ENCODE measurements at places on chromosomes 6 and 20. TPM values are rescaled to one million over a fixed set of nuclear protein-coding genes. Genes with fewer than 3 reads are reported as not detected.

The METTL24 gene
- total RNA-seq: not detected

DNA sequence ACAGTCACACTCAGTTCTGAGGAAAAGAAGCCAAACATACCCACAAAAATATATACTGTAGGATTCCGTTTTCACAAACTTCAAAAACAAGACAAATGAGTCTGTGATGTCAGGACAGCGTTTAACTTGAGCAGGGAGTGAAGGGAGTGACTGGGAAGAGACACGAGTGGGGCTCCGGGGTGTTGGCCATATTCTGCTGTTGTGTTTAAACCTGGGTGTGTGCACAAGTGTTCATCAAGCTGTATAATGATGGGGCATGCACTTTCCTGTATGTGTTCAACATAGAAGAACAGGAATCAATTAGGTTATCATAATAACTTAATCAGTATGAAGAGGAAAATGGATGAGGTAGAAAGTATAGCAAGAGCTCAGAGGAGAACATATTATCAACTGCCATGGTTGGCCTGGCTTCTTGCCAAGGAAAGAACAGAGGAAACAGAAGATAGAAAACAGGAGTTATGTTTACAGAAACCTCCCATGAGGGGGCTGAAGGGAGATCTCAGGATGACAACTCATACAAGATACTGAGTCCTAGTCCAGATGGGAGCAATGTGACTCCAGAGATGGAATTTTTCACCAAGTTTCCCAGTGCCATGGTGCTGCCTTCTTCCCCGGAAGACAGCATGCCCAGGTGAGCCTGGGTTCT, 15.1 kb upstream of the AFDN start:
- H3K4me1 ChIP-seq: no peaks in the 10 kb centered on the region
- no peaks in the 10 kb centered on the region for H3K36me3 ChIP-seq
- H3K4me3 ChIP-seq: no peak overlapping the region
- H3K27me3 ChIP-seq: peaks cover 9% of the 10 kb centered on the region

GRCh38 chr6:118551063-118552053, 3.3 kb downstream of the PLN start:
- H3K27me3 ChIP-seq: no peaks in the 10 kb centered on the region
- DNase-seq: peak; percentile 72
- H3K36me3 ChIP-seq: no peaks in the 10 kb centered on the region
- H3K4me3 ChIP-seq: no peak overlapping the region
- no peaks in the 10 kb centered on the region for H3K4me1 ChIP-seq
- no peak overlapping the region for H3K27ac ChIP-seq

The AHCY gene
- 8.3 TPM for total RNA-seq

DNA sequence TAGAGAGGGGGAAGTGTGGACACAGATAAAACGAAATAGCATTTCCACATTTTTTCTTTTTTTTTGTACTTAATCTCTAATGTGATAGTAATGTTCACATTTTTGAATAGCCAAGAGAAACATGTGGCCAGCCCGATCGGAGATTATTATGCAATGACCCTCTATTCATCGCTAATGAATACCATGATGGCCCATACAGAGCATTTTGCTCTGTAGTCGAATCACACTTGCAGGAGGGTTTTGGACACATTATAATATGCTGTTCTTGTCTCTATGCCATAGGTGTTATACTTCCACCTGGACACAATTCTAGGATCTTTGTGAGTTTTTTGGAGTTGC, 60.1 kb downstream of the MTHFD1L start:
- H3K4me3 ChIP-seq: no peak overlapping the region
- no peaks in the 10 kb centered on the region for H3K27me3 ChIP-seq
- no peaks in the 10 kb centered on the region for H3K4me1 ChIP-seq
- DNase-seq: no peak
- no peaks in the 10 kb centered on the region for H3K36me3 ChIP-seq

GRCh38 chr6:135567375-135568083, 70.0 kb upstream of the AHI1 start:
- H3K4me3 ChIP-seq: no peak overlapping the region
- H3K27me3 ChIP-seq: no peaks in the 10 kb centered on the region
- no peaks in the 10 kb centered on the region for H3K36me3 ChIP-seq
- no peak overlapping the region for H3K27ac ChIP-seq
- DNase-seq: no peak
- H3K4me1 ChIP-seq: peaks cover 24% of the 10 kb centered on the region

The EYS gene
- total RNA-seq: not detected

DNA sequence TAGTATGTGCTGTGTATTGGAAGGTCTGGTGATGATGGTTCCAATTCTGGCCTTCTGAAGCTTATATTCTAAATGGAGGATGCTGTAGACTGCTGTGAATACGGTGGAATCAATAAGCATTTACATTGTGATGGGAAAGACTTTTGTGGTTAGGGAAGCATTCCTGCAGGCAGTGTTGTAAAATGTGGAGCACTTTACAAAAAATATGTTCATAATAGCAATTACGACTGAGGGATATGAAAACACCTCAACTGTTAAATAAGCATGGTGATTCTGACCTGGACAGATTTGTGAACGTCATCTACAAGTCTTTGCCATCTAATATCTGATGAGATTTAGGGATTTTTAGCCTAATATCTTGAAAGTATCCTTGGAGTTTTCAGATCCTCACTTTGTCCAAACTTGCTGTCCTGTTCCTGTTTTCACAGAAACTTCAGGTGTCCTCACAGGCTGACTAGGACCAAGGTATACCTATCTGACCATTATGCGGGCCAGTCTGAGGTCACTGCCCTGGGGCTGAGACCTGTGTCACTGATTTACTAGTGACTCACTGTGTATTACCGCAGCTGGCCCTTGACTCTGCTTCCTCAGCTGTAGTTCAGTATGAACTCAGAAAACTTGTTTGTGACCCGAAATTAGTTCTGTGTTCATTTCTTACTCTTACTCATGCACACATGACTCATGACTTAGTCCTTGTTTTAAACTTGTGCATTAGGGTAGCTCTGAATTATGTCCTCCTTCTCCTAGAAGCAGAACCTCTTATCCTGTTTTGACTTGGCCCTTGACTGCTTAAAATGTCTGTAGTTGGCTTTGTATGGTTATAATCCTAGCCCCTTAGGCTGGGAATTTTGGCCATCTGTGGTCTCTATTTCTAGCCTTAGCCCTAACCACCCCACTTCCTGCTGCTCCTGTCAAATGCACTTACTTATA, 343.0 kb downstream of the CDKAL1 start:
- no peaks in the 10 kb centered on the region for H3K4me1 ChIP-seq
- no peaks in the 10 kb centered on the region for H3K27me3 ChIP-seq
- no peak overlapping the region for H3K27ac ChIP-seq
- H3K36me3 ChIP-seq: no peaks in the 10 kb centered on the region
- H3K4me3 ChIP-seq: no peak overlapping the region
- no peak for DNase-seq

DNA sequence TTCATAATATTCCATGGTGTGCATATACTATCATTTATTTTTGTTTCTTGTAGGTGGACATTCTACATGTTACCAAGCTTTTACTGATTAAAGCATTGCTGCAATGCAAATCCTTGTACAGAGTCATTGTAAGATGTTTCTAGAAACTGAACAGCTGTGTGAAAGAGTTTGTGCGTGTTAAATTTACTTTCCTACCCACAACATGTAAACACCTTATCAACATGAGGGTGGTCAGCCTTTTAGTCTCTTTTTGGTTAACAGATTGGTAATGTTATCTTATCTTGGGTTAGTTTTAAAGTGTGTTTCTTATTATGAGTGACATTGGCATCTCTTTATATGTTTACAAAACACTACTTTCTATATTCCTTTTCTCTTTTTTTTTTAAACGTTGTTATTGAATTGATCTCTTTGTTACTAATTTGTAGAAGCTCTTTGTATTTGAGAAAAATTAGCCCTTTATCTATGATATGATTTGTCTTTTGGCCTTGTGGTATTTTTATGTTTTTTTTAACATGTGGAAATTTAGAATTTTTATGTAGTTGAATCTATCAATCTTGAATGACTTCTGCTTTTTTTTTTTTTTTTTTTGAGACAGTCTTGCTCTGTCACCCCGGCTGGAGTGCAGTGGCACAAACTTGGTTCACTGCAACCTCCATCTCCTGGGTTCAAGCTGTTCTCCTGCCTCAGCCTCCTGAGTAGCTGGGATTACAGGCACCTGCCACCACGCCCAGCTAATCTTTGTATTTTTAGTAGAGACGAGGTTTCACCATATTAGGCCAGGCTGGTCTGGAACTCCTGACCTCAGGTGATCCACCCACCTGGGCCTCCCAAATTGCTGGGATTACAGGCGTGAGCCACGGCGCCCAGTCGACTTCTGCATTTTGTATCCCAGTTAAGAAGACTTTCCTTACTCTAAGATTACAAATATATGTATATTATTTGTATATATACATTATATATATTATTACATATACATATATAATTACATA, 112.1 kb downstream of the TCP11 start:
- no peaks in the 10 kb centered on the region for H3K36me3 ChIP-seq
- H3K27me3 ChIP-seq: no peaks in the 10 kb centered on the region
- H3K4me1 ChIP-seq: no peaks in the 10 kb centered on the region
- H3K27ac ChIP-seq: no peak overlapping the region
- no peak for DNase-seq

Measured in natural killer cell (primary cell).